ENCODE measurements at places on chromosomes 3 and 15.

- no peak for DNase-seq
Measured at GRCh38 chr3:37540786-37541185, 320.9 kb upstream of the CTDSPL start.

DNA sequence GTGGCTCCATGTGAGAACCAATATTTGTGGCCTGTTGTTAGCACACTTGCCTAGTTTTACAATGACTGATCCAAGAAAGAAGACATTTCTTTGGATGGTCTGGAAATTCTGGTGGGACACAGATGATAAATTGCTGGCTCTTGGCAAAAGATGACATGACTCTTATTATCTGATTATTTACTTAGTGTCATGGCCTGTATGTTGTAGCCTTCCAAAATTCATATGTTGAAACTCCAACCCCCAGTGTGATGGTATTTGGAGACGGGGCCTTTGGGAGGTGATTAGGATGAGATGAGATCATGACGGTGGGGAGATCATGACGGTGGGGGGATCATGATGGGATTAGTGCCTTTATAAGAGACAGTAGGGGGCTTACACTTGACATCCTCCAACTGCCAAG, 30.0 kb upstream of the AKAP13 start:
- DNase-seq: no peak

DNA sequence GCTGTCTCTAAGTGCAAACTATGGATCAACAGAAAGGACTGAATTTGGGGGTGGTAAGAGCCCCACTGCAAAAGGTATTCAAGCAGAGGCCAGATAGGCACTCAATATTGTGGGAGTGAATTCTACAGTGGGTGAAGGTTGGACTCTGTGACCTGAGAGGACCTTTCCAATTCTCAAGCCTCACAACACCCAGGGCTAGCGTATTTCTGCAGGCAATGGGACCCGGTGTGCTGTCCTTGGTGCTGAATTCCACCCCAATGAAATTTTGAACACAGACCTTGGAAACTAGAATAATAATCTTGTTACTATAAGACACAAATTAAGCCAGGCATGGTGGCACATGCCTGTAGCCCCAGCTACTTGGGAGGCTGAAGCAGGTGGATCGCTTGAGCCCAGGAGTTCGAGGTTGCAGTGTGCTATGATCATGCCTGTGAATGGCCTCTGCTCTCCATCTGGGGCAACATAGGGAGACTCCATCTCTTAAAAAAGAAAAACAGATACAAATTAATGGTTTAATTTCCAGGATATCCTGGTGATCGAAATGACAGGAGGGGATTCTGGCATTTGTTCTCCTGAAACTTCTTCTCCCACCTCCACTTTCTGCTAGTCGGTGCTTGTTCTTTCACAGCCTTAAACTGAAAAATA, 135.4 kb downstream of the RAB11A start:
- no peak for DNase-seq

GRCh38 chr15:89863918-89864317, 29.9 kb downstream of the AP3S2 start:
- no peak for DNase-seq

DNA sequence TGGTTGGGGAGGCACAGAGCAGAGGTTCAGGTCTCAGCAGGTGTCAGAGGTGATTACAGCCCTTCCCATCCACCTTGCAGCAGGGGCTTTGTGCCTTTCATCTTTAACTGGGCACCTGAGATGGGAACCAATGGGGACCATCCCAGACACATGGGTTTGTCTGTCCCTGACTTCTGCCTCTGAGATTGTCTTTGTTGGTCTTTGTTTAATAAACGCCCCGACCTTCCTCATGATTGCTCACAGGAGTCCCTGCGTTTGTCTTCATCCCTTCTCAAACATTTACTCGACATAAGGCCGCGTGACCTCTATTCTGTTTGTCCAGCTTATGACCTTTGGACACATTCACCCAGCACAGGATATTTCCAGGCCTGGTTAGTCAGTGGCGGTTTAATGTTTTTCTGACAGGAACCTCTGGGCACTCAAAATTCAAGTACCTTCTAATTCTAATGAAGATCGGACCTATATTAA, 5.9 kb downstream of the ZSCAN2 start:
- no peak for DNase-seq

- no peak for DNase-seq
Measured at GRCh38 chr3:26381411-26381810, 241.2 kb upstream of the LRRC3B start.

- DNase-seq: no peak
Measured at GRCh38 chr3:139653582-139653981, 24.2 kb downstream of the NMNAT3 start.

- no peak for DNase-seq
Measured at GRCh38 chr15:72844067-72844466, 60.5 kb upstream of the ADPGK start.

DNA sequence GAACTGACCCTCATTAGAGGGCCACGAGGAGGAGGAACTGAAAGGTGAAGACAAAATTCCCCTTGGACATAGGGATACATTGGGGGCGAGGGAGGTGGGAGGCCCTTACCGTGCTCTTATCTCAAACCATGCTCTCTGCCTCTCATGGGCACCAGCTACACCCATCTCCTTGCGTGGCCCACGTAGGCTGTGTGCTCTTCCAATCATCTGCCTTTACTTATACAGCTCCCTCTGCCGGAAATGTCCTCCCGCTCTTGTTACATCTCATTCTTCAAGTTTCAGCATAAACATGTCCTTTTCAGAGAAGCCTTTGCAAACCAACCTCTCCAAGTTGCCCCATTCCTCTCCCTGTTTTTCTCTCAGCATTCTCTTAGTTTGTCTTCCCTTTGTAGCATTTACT, 307.8 kb upstream of the PROK2 start:
- DNase-seq: no peak

- DNase-seq: no peak
Measured at GRCh38 chr3:29137601-29138000, 143.3 kb upstream of the RBMS3 start.

- no peak for DNase-seq
Measured at GRCh38 chr3:16477521-16477920, 36.0 kb downstream of the RFTN1 start.

- DNase-seq: no peak
Measured at GRCh38 chr15:68403161-68403941, 28.6 kb downstream of the ITGA11 start.

DNA sequence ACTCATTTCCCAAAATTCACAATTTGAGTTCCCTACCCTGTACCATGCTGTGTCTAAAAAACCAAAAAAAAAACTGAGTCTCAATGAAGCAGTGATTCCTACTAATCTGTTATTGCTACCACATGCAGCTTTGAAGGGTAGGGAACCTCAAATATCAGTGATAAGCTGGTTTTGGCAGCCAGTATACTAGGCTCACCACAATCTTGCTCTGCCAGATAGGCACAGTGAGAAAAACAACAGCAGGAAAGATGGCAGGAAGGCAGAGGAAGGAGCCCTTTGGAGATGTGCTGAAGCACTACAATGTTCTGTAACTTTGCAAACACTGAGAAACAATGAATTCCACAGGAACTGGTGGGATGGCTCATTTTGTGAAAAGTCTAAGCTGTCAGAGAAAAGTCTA, 96.9 kb upstream of the UBP1 start:
- DNase-seq: no peak

GRCh38 chr3:11272906-11273574, 843 bp downstream of the ATG7 start:
- no peak for DNase-seq

GRCh38 chr3:138371070-138371965, 22.9 kb downstream of the MRAS start:
- no peak for DNase-seq

DNA sequence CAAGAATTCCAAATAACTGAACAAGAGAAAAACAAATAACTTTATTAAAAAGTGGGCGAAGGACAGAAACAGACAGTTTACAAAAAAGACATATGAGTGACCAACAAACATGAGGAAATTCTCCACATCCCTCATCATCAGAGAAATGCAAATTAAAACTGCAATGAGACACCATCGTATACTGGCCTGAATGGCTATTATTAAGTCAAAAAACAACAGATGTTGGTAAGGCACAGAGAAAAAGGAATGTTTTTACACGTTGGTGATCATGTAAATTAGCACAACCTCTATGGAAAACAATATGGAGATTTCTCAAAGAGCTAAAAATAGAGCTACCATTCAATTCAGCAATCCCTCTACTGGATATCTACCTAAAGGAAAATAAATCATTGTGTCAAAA, 1260.4 kb upstream of the ALCAM start:
- DNase-seq: no peak

DNA sequence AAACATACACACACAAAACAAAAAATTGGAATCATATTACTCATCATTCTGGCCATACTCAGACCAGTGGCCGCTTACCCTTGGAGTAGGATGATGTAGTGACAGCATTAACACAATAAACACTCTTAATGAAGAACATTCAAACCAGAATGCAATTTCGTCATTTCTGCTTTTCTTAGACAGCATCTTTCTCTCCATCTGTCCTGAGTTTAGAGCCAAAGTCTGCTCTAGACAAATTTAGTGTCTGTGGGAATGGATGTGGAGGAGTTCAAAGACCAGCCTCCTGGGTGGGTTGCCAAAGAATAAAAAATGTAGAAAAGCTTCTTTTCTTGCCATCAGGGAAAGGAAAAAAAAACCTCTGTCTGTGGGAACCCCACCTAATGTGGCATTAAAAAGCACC, 212.4 kb upstream of the POU1F1 start:
- no peak for DNase-seq

GRCh38 chr3:198025644-198026043, 65.6 kb downstream of the LMLN start:
- DNase-seq: no peak

- no peak for DNase-seq
Measured at GRCh38 chr3:10245081-10245712, 3.1 kb upstream of the TATDN2 start.
